ENCODE measurements at places on chromosomes 3 and 15.

- no peak for DNase-seq
Measured at GRCh38 chr3:162141272-162141791, 644.7 kb downstream of the OTOL1 start.

- DNase-seq = no peak
Measured at GRCh38 chr3:16999161-16999560, 114.4 kb downstream of the PLCL2 start.

DNA sequence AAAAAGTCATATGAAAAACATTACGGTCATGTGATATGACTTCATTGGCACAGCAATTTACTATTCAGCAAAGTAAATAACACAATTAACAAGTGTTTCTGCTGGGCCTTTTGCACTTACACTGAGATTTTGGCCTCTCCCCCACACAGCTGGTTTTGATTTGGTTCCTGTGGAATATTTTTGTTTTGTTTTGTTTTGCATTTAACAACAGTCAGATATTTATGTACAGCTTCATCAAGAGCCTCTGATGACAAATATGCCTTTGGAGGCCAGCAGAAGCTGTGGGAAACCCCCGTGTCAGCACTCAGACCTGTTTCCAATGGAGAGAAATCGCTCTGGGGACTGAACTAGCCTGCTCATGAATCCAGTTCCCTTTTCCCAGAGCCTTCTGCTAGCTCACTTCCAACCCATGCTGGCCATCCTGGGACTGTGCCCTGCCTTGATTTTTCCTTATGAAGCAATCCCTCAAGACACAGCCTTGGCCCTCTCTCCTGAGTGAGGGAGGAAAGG lies 161.9 kb downstream of the ATG7 start:
- DNase-seq = no peak

DNA sequence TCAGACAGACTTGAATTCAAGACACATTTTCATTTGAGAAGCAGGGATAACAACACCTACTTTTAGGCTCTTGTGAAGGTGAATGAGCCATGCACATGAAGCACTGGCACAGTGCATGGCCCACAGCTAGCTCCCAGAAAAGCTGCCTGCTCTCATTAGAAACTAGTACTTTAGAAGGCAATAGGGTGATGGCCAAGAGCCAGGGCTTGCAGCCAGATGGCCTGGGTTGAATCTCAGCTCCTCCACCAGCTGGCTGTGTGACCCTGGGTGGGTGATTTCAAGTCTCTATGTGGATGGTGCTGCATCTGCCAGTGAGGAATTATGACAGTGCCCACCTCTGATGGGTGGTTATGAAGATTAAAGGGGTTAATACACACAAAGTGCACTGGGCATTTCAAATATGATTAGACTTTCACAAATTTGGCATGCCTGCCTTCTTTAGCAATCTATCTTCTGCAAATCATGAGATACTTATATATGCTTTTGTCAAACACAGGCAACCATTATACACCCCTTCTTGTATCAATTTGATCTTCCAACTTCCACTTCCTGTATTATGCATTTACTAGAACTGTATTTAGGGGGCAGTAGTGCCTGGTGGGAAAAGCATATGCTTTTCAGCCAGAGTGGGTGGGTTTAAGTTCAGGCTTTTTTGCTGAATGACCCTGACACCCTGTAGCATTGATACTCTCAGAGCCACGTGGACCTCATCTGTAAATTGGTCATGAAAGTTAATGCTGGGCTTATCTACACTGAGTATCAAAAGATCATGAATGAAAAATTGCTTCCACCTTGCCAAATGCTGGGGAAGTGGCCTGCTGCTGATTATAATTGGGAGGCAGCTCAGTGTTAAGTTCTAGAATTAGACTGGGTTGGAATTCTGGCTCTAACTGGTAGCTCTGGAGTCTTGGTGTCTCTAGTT lies 34.7 kb upstream of the RBP1 start:
- no peak for DNase-seq

DNA sequence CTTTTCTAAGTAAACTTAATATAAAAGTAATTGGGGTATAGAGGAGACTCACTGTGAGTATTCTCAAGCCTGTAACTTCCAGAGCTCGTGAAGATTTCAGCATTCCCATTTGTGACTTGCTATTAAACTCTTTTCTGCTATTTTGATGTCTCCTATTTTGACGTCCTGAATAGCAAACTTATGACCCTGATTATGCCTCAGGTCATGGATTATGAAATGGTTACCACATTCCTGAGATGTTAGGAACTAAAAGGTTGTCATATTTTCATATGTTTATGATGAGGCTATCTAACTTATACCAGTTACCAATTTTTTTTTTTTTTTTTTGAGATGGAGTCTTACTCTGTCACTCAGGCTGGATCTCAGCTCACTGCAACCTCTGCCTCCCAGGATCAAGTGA lies 105.5 kb downstream of the ATG7 start:
- no peak for DNase-seq

GRCh38 chr15:71093054-71094024 lies 21.9 kb upstream of the THSD4 start:
- no peak for DNase-seq

GRCh38 chr3:19931180-19931692 lies 2.8 kb downstream of the EFHB start:
- DNase-seq = no peak

DNA sequence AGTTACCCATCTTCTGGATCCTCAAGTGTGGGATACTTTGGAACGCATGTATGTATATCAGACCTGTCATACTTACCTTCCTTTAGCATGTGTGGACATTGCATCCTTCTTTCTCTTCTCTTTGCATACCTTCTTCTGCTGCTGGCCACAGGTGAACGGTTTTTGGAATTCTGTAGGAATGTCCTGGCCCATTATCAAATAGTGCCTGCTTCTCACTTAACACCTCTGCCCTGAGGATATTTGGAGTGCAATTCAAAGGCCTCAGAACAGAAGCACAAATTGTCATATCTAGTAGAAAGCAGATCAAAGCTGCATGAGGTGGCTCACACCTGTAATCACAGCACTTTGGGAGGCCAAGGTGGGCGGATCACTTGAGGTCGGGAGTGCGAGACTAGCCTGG lies 34.1 kb upstream of the UACA start:
- DNase-seq = no peak

GRCh38 chr3:13080591-13080990 lies 7.4 kb upstream of the IQSEC1 start:
- no peak for DNase-seq

DNA sequence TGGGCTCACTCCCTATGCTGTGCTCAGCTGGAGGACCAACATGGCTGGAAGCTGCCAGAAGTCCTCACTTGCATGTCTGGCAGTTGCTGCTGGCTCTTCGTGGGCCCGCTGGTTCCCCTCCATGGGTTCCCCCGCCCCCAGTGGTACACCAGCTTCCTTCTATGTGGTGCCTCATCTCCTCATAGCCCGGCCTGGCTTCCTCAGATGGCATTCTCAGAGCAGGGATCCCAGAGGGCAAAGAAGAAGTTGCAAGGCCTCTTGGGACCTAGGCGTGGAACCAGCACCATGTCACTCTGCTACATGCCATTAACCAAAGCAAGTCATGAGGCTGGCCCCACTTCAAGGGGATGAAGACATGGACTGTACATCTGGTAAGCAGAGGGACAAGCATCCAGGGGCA lies 2.9 kb upstream of the CFAP92 start:
- DNase-seq = no peak

- DNase-seq = no peak
Measured at GRCh38 chr15:81155375-81156218, 21.5 kb downstream of the CFAP161 start.

GRCh38 chr3:11307830-11308432 lies 35.7 kb downstream of the ATG7 start:
- DNase-seq = no peak

DNA sequence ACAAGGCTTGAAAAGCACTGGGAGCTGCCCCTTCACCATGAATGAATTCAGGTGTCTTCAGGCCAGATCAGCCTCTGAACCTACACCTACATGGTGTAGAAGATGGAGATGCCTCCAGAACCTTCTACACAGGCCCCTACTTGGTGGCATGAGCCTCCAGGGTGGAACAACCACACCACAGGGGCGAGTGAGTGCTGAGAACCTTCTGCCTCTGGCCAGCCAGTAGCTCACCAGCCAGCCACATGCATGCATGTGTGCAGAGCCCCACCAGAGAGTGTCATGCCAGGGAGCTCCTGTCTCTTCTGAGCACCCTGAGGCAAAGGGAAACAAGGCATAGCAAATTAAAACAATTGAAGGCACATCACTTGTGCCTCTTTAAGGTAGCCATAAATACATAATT lies 161.8 kb upstream of the TOPAZ1 start:
- no peak for DNase-seq

GRCh38 chr3:117708601-117709000 lies 999.0 kb downstream of the TUSC7 start:
- no peak for DNase-seq

DNA sequence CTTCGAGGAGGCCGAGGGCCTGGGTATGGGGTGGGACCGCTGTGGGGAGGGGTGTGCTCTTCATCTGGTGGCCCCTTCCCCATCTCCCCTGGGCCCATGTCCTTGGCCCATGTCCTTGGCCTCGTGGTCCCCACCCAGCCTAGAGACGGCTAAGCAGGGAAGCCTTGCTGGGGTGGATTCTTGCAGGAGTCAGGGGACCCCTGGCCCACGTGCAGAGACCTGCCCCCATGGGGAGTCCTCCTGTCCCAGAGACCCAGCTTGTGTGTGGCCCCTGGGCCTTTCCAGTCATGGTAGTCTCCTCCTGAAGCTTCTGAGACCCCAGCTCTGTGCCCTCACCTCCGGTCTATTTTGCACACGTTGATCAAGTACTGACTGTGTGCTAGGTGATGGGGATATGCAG lies 97.4 kb downstream of the TBC1D2B start:
- DNase-seq = no peak

GRCh38 chr3:45864760-45865519 lies 21.4 kb upstream of the CCR9 start:
- DNase-seq = no peak

DNA sequence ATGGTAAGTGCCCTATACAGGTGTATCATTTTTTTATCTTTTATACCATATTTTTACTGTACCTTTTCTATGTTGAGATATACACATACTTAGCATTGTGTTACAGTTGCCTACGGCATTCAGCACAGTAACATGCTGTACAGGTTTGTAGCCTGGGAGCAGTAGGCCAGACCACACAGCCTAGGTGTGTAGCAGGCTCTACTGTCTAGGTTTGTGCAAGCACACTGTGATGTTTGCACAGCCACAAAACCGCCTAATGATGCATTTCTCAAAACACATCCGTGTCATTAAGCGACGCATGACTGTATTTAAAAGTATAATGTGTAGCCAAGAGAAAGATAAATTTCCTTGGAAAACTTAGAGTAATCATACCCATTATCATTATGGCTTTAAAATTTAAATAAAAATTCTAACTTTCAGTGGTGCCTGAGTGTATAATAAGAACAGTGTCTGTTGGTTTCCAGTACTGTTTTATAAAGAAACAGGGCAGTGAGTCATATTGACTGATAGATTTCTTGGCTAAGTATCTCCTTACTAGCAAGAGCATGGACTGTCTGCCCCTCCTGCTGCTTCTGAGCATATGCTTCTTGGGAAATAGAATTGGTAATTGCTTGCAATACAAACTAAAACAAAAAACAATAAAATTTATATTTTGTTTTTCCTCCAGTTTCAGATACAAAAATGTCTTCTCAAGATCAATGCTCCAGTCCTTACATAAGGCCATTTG lies 18.3 kb downstream of the CALML4 start:
- DNase-seq = no peak

GRCh38 chr3:184717399-184717983 lies 5.6 kb upstream of the MAGEF1 start:
- no peak for DNase-seq

DNA sequence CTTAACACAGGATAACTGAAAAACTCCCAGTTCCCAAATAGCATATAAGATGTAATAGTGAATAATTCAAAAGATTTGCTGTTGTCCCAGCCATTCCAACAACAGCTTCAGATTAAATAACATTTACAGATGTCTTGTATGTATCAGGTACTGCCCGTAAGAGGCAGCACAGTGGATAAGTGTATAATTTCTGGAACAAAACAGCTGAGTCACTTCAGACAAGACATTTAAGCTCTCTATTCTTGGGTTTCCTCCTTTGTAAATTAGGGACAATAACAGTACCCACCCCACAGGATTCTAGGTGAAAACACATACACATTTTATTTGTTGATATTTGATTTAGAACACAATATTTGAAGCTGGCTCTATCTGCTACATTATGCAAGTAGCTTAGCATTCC lies 2.6 kb upstream of the WWTR1 start:
- DNase-seq = no peak

GRCh38 chr3:125245521-125245920 lies 33.0 kb upstream of the SLC12A8 start:
- no peak for DNase-seq

- no peak for DNase-seq
Measured at GRCh38 chr3:11703146-11703545, 59.4 kb upstream of the VGLL4 start.

GRCh38 chr3:50230794-50231125 lies 5.2 kb upstream of the GNAI2 start:
- no peak for DNase-seq

Data from cortex of kidney (tissue), 1 donor.